ENCODE measurements at places on chromosomes 7 and 10. TPM values are rescaled to one million over a fixed set of nuclear protein-coding genes. Genes with fewer than 3 reads are reported as not detected.

- no peak for DNase-seq
- H3K4me3 ChIP-seq = no peak overlapping the region
- H3K27me3 ChIP-seq = no peaks in the 10 kb centered on the region
- H3K27ac ChIP-seq = no peak overlapping the region
- no peaks in the 10 kb centered on the region for H3K36me3 ChIP-seq
Measured at GRCh38 chr7:96016735-96017134, 244.4 kb downstream of the DYNC1I1 start.

- DNase-seq = no peak
- no peaks in the 10 kb centered on the region for H3K27me3 ChIP-seq
Measured at GRCh38 chr10:22536620-22537019, 177.8 kb downstream of the PIP4K2A start.

The HOXA11 gene
- total RNA-seq = not detected

DNA sequence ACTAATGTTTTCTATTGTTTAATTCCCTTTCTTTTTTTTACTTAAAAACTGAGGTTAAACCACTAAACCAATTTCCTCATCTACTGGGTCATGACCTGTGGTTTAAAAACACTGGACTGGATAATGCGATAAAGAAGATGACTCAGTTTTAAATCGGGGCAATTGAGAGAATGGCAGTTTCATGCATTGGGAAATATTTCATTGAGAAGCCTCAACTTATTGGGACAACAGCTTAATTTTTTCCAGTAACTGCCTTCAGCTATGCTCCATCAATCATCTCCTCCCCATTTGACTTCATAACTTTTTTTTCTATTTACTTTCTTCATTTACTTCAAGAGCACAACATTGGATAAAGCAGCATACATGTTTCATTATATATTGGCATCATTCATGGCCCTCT is 61.8 kb upstream of the MET start:
- no peak overlapping the region for H3K4me3 ChIP-seq
- no peaks in the 10 kb centered on the region for H3K36me3 ChIP-seq
- H3K27ac ChIP-seq = no peak overlapping the region
- no peaks in the 10 kb centered on the region for H3K27me3 ChIP-seq
- no peak for DNase-seq

The ACTR3C gene
- not detected for total RNA-seq

- no peaks in the 10 kb centered on the region for H3K27me3 ChIP-seq
- no peak for DNase-seq
- H3K4me3 ChIP-seq = no peak overlapping the region
- H3K4me1 ChIP-seq = no peaks in the 10 kb centered on the region
- H3K36me3 ChIP-seq = no peaks in the 10 kb centered on the region
Measured at GRCh38 chr7:8818406-8818805, 385.0 kb downstream of the NXPH1 start.

- H3K4me1 ChIP-seq = no peaks in the 10 kb centered on the region
- no peak overlapping the region for H3K27ac ChIP-seq
- no peak overlapping the region for H3K4me3 ChIP-seq
- no peaks in the 10 kb centered on the region for H3K36me3 ChIP-seq
Measured at GRCh38 chr7:50292165-50292757, 12.3 kb upstream of the IKZF1 start.

The TEX47 gene
- total RNA-seq = not detected

Data from endodermal cell (in vitro differentiated cells).